ENCODE measurements at places on chromosomes 6 and 20.

DNA sequence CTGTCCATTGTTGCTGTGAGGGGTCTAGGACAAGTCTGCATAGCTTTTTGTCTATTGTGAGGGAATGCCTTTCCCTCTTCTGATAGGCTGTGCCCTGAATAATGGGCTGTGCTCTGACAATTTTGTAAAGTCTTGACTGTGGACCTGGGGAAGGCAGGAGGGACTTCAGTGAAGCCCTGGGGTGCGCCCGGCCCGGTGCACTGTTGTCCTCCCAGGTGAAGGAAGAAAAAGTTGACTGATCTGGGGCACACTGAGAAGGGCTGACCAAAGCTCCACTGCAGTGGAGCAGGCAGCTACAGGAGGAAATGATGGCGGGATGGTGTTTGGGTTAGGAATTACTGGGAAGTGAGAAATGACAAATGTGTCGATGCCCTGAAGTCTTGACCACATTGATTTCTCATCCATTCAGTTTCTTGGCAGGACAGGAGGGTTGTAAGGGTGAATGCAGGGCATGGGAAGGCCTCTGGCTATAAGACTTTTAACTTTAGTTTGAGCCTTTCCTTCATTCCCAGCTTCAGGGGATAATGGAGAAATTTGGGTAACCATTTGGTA lies 224.0 kb upstream of the CST7 start:
- H3K27me3 ChIP-seq: no peaks in the 10 kb centered on the region
- no peak for DNase-seq
- H3K4me3 ChIP-seq: no peak overlapping the region
- H3K4me1 ChIP-seq: peaks cover 14% of the 10 kb centered on the region

- H3K27ac ChIP-seq: no peak overlapping the region
- H3K27me3 ChIP-seq: no peaks in the 10 kb centered on the region
- peaks cover 11% of the 10 kb centered on the region for H3K4me1 ChIP-seq
- H3K4me3 ChIP-seq: no peak overlapping the region
- H3K36me3 ChIP-seq: no peaks in the 10 kb centered on the region
Observed at GRCh38 chr6:56407883-56408410, 160.6 kb upstream of the COL21A1 start.

GRCh38 chr6:73866305-73866704 lies 170.3 kb downstream of the CD109 start:
- no peaks in the 10 kb centered on the region for H3K36me3 ChIP-seq
- H3K4me1 ChIP-seq: peaks cover 10% of the 10 kb centered on the region
- no peak for DNase-seq
- no peak overlapping the region for H3K4me3 ChIP-seq

DNA sequence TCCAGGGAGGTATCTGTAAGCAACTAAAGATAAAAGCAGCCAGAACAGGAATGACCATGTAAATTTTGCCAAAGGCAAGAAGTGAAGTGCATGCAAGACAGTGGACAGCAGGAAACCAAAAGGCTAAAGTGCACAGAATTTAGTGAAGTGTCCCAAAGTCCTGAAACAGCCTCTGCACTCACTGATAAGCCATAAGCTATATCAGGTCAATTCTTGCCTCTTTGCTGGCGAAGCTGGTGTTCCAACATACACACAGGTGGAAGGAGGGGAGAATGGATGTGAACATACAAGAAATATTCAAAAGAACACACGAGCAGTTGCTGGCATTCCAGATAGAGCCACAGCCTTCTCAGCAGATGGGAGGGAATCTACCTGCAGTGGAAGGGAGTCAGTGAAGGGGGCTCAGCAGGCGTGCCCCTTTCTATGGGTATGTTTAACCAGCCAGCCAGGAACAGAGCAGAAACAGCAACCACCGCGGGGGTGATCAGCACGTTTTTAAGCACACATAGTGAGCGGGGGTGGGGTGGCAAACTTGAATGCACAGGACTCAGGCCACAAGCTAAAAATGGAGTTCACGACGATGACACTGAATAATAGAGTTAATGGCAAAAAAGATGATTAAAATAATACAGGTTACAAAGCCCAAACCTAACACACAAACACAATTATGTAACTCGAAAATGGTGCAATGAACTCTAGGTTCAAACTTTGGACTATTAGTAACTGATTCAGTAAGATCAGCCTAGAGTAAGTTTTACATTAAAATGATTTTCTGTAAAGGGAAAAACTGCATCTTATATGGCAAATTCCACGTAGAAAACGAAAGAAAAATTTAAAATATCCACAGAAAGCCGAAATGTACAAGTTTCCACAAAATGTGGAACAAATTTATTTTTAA lies 1.2 kb downstream of the ECI2 start:
- peaks cover 46% of the 10 kb centered on the region for H3K36me3 ChIP-seq
- peak; percentile 16 for DNase-seq
- peak overlapping the region; percentile 90 for H3K4me3 ChIP-seq
- peaks cover 23% of the 10 kb centered on the region for H3K4me1 ChIP-seq

- peaks cover 3% of the 10 kb centered on the region for H3K27me3 ChIP-seq
- no peak for DNase-seq
- no peak overlapping the region for H3K27ac ChIP-seq
- no peak overlapping the region for H3K4me3 ChIP-seq
- H3K36me3 ChIP-seq: no peaks in the 10 kb centered on the region
- H3K4me1 ChIP-seq: no peaks in the 10 kb centered on the region
Observed at GRCh38 chr6:114404339-114404955, 61.6 kb upstream of the HS3ST5 start.

GRCh38 chr20:38225900-38226263 lies 34.7 kb downstream of the KIAA1755 start:
- H3K4me1 ChIP-seq: no peaks in the 10 kb centered on the region
- peaks cover 22% of the 10 kb centered on the region for H3K27me3 ChIP-seq
- no peaks in the 10 kb centered on the region for H3K36me3 ChIP-seq
- peak overlapping the region; percentile 20 for H3K27ac ChIP-seq
- DNase-seq: no peak

DNA sequence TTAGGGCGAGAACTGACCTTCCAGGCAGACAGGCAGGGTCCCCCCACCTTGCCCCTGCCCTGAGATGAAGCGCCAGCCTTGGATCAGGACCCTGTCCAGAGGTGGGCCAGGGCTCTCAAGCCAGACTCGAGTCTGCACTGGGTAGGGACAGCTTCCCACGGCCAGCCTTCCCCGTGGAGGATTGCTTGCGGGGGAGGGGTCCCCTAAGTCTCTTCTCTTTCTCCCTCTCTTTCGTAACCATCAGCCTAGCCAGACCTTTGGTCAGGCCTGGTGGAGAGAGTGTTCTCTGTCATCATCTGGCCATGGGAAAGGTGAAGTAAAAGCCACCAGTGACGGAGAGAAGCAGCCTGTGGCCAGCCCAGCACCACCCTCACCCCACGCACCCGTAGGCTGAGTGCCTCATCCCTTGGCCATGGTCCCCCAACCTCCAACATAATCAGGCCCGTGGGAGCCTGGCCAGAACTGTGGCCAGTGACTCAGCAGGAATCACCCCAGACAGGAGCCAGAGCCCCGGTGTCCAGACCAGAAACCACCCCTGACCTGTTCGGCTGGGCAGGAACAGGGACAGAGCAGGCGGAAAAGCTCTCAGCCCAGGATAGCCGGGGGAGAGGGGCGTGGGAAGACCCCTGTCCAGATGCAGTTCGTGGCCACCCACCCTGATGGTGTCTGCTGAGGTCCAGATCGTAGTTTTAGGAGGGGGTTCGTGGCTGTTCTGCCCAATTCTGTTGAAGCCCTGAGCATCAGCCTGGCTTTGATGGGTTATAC lies 47.1 kb downstream of the SNAI1 start:
- H3K4me3 ChIP-seq: no peak overlapping the region
- DNase-seq: no peak
- peaks cover 49% of the 10 kb centered on the region for H3K4me1 ChIP-seq
- peak overlapping the region; percentile 88 for H3K27ac ChIP-seq
- no peaks in the 10 kb centered on the region for H3K36me3 ChIP-seq

DNA sequence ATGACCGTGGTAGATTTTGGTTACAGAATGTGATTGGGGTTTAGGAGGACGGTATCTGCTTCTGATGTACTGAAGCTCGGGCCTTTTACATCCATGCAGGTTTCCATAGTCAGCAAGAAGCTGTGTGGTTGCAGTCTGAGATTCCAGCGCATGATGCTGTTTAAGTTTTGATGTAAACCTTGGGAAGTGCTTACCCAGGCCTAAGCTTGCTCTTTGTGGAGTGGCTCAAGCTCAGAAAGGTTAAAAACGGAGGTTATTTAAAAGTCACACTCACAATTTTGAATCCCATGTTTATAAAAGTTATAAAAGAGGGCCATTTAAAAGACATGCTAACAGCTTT lies 121.4 kb downstream of the TIAM2 start:
- H3K4me3 ChIP-seq: no peak overlapping the region
- peaks cover 3% of the 10 kb centered on the region for H3K27me3 ChIP-seq
- H3K36me3 ChIP-seq: peaks cover 8% of the 10 kb centered on the region
- peaks cover 54% of the 10 kb centered on the region for H3K4me1 ChIP-seq
- no peak for DNase-seq

DNA sequence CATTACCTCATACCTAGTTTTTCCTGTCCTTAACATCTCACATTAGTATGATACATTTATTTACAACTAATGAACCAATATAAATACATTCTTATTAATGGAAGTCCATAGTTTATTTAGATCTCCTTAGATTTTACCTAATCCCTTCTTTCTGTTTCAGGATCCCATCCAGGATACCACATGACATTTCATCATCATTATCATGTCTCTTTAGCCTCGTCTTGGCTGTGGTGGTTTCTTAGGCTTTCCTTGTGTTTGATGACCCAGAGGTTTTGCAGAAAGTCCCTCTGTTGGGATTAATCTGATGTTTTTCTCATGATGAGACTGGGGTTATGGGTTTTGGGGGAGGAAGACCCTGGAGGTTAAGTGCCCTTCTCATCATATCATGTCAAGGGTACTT lies 89.3 kb upstream of the IYD start:
- DNase-seq: no peak
- H3K36me3 ChIP-seq: peaks cover 7% of the 10 kb centered on the region
- no peak overlapping the region for H3K4me3 ChIP-seq
- peaks cover 45% of the 10 kb centered on the region for H3K4me1 ChIP-seq
- no peak overlapping the region for H3K27ac ChIP-seq

DNA sequence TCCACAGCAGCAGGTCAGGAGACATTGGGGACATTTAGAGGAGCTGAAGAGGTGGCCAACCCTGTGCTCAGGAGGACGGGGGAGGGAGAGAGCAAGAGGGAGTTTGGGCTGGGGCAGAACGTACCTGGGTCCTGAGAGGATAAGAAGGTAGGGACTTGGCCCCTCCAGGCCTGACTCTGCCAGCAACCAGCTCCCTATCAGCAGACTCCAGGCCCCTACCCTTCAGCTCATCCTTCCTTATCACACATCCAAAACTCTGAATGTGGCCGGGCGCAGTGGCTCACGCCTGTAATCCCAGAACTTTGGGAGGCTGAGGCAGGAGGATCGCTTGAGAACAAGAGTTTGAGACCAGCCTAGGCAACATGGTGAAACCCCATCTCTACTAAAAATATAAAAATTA lies 5.0 kb downstream of the STMN3 start:
- no peak overlapping the region for H3K4me3 ChIP-seq
- H3K36me3 ChIP-seq: no peaks in the 10 kb centered on the region
- peaks cover 47% of the 10 kb centered on the region for H3K27me3 ChIP-seq
- H3K4me1 ChIP-seq: peaks cover 12% of the 10 kb centered on the region
- H3K27ac ChIP-seq: no peak overlapping the region

DNA sequence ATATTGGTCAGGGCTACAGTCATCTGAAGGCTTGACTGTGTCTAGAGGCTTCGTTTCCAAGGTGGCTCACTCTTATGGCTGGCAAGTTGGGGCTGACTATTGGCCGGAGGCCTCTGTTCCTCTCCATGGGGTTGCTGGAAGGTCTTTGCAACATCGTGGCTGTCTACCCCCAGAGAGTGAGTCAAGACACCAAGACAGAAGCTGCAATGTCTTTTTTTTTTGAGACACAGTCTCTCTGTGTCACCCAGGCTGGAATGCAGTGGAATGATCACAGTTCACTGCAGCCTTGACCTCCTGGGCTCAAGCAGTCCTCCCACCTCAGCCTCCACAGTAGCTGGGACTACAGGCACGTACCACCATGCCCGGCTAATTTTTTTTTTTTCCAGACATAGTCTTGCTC lies 29.4 kb upstream of the KIF3B start:
- H3K36me3 ChIP-seq: no peaks in the 10 kb centered on the region
- H3K4me1 ChIP-seq: no peaks in the 10 kb centered on the region
- H3K27me3 ChIP-seq: peaks cover 16% of the 10 kb centered on the region
- H3K4me3 ChIP-seq: no peak overlapping the region

DNA sequence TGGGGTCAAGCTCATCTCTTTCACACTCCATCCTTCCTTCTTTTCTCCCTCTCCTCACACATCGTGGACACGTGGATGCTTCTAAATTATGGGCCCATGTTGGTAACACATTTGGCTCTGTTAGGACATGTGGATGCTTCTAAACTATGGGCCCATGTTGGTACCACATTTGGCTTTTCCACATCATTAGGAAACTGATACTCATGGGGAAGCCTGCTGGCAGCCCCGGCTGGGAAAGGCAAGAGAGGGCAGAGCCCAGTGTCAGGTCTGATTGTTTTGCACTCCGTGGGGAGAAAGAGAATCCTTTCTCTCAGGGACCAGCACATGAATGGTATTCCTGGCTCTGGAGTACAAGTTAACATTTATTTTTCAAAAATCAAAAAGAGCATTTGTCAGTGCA lies 4.0 kb upstream of the CST1 start:
- H3K27ac ChIP-seq: peak overlapping the region; percentile 51
- H3K27me3 ChIP-seq: peaks cover 3% of the 10 kb centered on the region
- no peaks in the 10 kb centered on the region for H3K36me3 ChIP-seq
- DNase-seq: no peak

- peaks cover 3% of the 10 kb centered on the region for H3K27me3 ChIP-seq
- H3K36me3 ChIP-seq: peaks cover 72% of the 10 kb centered on the region
- peak overlapping the region; percentile 51 for H3K27ac ChIP-seq
- DNase-seq: no peak
- H3K4me1 ChIP-seq: no peaks in the 10 kb centered on the region
- no peak overlapping the region for H3K4me3 ChIP-seq
Observed at GRCh38 chr6:161143663-161144430, 130.0 kb downstream of the AGPAT4 start.

Measured in nephron progenitor cell (in vitro differentiated cells).